Vein endothelial cell (primary cell): ENCODE measurements at places on chromosomes 1 and 21. TPM values are rescaled to one million over a fixed set of nuclear protein-coding genes. Genes with fewer than 3 reads are reported as not detected.

Gene TNN
- total RNA-seq, result under 0.01 TPM in 1 of 2 replicates, not detected in the other

Gene RHD
- total RNA-seq, result not detected in 2 replicates

Gene DDR2
- 15.2 and 16.7 TPM in 2 replicates for total RNA-seq

Gene SLAMF9
- total RNA-seq, result not detected in 2 replicates

Gene NPHS2
- not detected in 2 replicates for total RNA-seq

Gene SCMH1
- total RNA-seq, result 23.7 and 26.5 TPM in 2 replicates

Gene SPATC1L
- total RNA-seq, result 12.8 and 13.1 TPM in 2 replicates

Gene PCP4
- total RNA-seq, result not detected in 2 replicates

Gene CD5L
- total RNA-seq, result not detected in 2 replicates

Gene SLC6A9
- 0.29 and 0.65 TPM in 2 replicates for total RNA-seq

Gene IVL
- not detected in 2 replicates for total RNA-seq

Gene TMEM53
- 3.9 and 5.3 TPM in 2 replicates for total RNA-seq

Gene PTGS2
- 16.5 and 28.7 TPM in 2 replicates for total RNA-seq

Gene C1QA
- total RNA-seq, result not detected in 2 replicates

Gene NID1
- 167 and 256 TPM in 2 replicates for total RNA-seq

Gene TLR5
- total RNA-seq, result under 0.01 and 0.96 TPM in 2 replicates

Gene SMCP
- total RNA-seq, result not detected in 2 replicates

Gene OR2T2
- total RNA-seq, result not detected in 2 replicates

Gene URB2
- 14.4 and 15.9 TPM in 2 replicates for total RNA-seq

Gene PSMA5
- total RNA-seq, result 53.9 and 82.5 TPM in 2 replicates

Gene DIO1
- total RNA-seq, result not detected in 2 replicates

Gene KLF17
- not detected in 2 replicates for total RNA-seq

Gene NBPF20
- total RNA-seq, result 1.6 and 2.9 TPM in 2 replicates

Gene AIRE
- total RNA-seq, result under 0.01 TPM in 2 replicates

Gene HLX
- total RNA-seq, result 8.5 and 15.0 TPM in 2 replicates

Gene UBE2U
- not detected in 2 replicates for total RNA-seq

Gene CCDC181
- 0.33 TPM in 1 of 2 replicates, not detected in the other for total RNA-seq

Gene LEFTY1
- not detected in 2 replicates for total RNA-seq

Gene LCE1B
- not detected in 2 replicates for total RNA-seq

Gene TACSTD2
- total RNA-seq, result 15.9 and 23.8 TPM in 2 replicates

Gene CYP4A22
- total RNA-seq, result not detected in 2 replicates

Gene LRRC71
- 0.19 and 0.33 TPM in 2 replicates for total RNA-seq

Gene AGT
- not detected in 2 replicates for total RNA-seq

Gene FAM163A
- 0.10 TPM in 1 of 2 replicates, not detected in the other for total RNA-seq

Gene RPTN
- not detected in 2 replicates for total RNA-seq

Gene DENND2D
- total RNA-seq, result 0.76 and 0.98 TPM in 2 replicates

Gene PGBD2
- 4.6 and 6.2 TPM in 2 replicates for total RNA-seq

Gene IL19
- total RNA-seq, result not detected in 2 replicates

Gene OR6K3
- total RNA-seq, result 0.19 TPM in 1 of 2 replicates, not detected in the other

Gene OPRD1
- total RNA-seq, result not detected in 2 replicates

Gene CD2
- total RNA-seq, result not detected in 2 replicates

Gene CFHR2
- total RNA-seq, result not detected in 2 replicates

Gene DYRK3
- 13.7 and 19.0 TPM in 2 replicates for total RNA-seq

Gene PRMT6
- 22.9 and 23.3 TPM in 2 replicates for total RNA-seq

Gene JAM2
- total RNA-seq, result 0.33 and 1.8 TPM in 2 replicates

Gene LCE6A
- not detected in 2 replicates for total RNA-seq
